NCI-H345 (cell line): ENCODE measurements at places on chromosomes 16 and 17.

GRCh38 chr17:27906623-27907022 is 13.5 kb upstream of the LYRM9 start:
- DNase-seq, result no peak

DNA sequence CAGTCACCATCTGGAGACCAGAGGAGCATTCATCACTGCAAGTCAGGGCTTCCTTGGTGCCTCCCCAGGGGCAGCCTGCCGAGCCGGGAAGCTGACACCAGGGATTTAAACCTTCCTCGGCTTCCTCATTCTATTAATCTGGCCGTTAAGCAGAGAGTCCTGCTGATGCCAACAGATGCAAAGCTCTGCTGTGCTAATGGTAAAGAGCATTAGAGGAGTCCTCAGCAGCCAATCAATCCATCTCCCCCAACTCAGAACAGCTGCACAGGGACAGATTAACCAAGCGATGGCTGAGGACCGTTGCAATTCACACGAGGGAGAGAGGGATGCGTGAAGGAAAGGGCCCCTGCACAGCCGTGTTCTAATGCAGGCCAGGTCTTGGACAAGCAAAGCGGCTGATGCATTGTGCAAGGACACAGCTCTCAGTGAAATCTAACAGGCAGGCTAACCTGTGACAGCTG is 116.6 kb downstream of the XYLT1 start:
- DNase-seq, result no peak

- DNase-seq, result no peak
Measured at GRCh38 chr17:28973425-28973824, 22.1 kb upstream of the PHF12 start.

DNA sequence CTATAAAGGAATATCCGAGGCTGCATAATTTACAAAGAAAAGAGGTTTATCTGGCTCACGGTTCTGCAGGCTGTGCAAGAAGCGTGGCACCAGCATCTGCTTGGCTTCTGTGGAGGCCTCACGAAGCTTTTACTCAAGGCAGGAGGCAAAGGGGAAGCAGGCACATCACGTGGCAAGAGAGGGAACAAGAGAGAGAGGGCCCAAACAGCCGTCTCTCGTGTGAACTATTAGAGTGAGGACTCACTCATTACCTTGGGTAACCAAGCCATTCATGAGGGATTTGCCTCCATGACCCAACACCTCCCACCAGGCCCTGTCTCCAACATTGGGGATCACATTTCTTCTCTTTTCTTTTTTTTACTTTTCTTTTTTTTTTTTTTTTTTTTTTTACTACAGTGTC is 7.5 kb upstream of the ALKBH5 start:
- no peak for DNase-seq

DNA sequence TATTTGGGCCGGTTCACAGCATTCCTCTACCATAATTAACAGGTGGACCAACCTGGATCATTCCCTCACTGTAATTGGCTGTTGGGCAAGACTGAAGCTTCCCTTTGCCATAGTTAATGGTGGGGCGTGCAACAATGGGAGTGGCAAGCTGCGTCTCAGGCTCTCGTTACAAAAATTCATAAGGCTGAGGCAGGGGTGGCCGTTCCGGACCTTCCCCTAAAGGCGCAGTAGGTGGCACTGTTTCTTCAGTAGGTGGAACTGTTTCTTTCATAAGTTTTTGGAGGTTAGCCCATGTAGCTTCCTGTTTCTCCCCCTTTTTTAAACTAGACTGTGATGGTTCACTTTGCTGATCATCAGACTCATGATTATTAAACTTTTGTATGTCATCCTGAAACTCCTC is 17.0 kb upstream of the TMC5 start:
- no peak for DNase-seq

DNA sequence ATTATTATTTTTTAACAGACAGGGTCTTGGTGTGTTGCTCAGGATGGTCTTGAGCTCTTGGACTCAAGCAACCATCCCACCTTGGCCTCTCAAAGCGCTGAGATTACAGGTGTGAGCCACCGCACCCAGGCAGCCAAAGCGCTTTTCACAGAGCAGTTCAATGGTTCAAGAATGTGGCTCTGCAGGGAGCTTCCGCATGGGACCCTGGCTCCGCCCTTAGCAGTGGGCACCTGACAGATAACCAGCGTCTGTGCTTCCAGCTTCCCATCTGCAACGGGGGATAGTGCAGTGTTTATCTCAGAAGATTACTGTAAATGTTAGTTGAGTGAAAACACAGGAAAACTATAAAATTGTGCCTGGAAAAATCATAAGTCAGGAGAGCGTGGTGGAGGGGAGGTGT is 99.4 kb downstream of the KCNJ12 start:
- DNase-seq, result no peak

DNA sequence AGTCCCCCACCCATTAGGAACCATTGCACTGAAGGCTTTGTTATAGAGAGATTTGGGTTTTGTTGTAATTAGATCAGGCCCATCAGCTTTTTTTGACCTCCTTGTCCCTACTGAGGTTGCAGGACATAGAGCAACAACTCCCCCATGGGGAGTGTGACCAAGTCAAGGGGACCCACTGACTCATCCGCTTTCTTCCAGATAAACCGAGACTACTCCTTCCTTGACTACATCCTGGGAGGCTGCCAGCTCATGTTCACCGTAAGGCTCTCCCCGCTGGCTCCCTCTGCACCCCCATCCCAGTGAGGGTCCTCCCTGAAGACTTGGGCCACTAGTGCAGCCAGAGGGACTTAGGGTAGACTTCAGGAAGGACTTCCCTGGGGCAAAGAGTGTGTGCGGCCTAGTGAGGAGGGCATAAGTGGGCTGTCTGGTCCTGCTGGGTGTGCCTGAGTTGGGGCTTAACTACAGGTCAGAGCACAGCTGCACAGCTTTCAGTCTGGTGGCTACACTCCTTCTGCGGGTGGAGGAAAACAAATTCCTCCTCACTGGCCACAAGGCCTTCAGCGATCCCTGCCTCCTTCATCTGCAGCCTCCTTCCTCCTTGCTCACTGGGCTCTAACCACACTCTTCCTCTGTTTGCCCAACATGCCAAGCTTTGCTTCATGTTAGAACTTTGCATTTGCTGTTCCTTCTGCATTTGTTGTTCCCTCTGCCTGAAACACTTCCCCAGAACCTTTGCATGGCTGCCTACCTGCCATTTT is 31.0 kb downstream of the CPNE2 start:
- no peak for DNase-seq

DNA sequence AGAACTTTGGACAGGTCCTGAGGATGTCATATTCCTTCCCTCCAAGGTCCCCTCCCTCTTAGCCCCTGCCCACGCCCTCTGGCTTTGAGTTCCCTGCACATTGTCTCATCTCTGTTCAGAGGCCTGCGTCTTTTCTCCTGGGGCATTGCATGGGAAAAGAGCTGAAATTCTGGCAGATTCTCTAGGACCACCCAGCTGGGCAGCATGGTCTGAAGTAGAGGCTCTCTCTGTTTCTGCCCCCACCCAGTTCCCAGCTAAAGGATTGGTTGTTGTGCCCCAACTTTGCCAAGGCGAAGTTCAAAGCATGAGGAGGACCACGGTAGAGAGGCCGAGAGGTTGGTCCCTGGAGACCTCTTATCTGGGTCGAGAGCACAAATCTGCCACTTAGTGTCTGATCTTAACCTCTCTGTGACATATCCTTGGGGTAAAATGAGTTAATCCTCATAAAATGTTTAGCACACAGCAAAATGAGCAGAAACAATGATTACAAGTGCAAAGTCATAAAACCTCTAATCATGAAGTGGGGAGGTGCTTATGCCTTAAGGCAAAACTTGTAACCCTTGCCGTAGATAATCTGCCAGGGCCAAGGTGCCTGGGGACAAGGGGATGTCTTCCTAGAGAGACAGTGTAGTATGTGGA is 2.4 kb downstream of the ABAT start:
- DNase-seq, result no peak

DNA sequence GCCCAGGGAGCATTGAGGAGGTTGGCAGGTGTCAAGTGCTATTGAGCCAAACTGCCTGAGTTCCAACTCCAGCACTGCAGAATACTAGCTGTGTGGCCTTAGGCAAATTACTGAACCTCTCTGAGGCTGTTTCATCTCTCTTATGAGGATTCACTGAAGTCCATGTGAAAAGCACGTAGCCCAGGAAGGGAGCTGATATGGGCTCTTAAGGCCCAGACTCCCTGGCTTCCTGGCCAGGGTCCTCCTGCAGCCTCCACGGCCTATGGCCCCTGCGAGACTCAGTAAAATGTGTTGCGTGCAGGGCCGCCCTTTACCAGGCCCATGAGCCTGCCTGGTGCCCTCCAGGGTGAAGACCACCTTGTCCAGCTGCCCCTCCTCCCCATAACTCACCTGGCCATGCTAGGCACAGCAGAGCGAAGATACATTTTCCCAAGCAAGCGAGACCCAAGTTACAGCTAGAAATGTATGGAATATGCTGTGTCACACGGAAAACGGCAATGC is 133.7 kb upstream of the TNRC6C start:
- DNase-seq, result no peak

GRCh38 chr17:77579131-77579530 is 379.4 kb upstream of the TNRC6C start:
- DNase-seq, result no peak

- DNase-seq, result peak; percentile 88
Measured at GRCh38 chr17:73719588-73720071, 75.4 kb upstream of the SDK2 start.

DNA sequence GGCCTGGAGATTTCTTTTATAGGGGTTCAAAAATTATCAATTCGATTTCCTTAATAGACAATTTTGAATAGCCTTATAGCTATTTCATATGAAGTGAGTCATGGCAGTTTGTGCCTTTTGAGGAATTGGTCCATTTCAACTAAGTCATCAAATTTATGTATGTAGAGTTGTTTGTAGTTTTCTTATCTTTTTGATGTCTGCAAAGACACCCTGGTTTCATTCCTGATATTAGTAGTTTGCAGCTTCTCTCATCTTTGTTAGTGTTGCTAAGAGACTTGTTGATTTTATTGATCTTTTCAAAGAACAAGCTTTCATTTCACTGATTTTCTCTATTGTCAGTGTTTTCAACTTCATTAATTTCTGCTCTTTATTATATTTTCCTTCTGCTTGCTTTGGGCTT is 44.2 kb downstream of the N4BP1 start:
- no peak for DNase-seq

GRCh38 chr17:58316260-58316960 is 12.2 kb downstream of the TSPOAP1 start:
- no peak for DNase-seq

DNA sequence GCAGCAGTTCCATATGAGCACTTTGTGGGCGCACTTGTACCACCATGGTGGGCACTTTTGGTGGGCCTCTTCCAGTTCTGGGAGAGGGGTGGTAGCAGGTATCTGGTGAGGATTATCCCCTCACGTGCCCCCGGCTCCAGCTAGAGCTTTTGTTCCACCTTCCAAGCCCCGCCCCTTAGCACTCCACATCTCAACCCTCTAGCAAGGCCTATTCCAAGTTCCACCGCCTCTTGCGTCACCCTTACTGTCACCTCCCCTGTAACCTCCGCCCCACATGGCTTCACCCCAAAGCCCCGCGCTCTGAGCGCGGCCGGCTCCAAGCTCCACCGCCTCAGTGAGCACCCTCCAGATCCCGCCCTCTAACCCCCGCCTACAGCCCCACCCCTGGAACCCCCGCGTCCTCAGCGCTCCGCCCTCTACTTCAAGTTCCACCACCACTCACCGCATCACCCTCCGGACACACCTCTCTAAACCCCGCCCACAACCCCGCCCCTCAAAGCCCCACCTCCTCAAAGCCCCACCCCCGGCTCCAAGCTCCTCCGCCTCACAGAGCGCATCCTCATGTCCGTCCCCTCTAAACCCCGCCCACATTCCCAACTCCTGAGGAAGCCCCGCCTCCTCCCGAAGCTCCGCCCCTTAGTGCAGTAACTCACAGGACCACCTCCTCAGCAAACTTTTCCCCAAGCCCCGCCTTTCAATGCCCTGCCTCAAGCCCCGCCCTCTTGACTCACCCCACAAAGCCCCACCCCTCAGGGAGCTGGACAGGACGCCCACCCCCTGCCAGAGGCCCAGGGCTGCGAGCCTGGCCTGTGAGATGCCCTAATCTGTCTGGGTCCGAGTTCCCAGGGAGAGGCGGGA is 11.1 kb downstream of the SCN4A start:
- no peak for DNase-seq

DNA sequence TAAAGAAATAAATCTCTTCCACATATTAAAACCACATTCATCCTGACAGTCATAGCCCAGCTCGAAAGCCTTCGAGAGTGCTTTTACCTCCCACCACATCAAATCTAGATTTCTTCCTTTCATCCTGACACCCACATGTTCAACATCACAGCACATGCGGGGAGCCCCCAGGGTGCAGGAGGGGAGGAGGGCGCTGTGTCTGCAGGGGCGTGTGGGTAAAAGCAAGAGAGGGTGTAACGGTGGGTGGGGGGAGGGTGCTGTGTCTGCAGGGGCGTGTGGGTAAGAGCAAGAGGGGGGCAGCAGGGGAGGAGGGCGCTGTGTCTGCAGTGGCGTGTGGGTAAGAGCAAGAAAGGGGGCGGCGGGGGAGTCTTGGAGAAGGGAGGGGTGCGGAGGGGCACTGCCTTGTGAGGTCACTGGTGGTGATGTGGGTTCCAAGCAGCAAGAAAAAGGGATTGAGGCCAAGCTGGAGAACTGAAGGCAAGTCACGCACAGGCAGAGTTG is 34.7 kb downstream of the ADCY9 start:
- DNase-seq, result no peak

GRCh38 chr17:62679866-62680377 is 52.5 kb downstream of the MRC2 start:
- no peak for DNase-seq

DNA sequence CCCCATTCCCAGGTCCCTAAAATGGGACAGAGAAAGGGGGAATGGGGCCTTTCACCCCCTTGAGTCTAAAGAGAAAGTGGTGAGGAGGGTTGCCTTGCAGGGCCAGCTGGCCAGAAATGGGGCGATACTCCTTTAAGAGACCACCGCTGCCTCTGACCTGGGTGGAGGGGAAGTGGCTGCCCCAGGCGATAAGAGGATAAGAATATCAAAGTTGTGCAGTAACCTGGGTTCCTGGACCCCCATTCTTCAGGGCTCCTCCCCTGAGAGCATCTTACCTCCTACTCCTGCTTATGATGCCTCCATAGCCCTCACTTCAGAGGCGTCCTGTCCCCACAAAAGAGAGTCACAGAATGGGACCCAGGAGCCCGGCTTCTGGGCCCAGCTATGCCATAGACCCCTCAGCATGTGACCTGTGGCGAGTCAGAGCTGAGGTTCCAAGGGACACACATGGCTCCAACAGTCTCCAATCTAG is 5.2 kb upstream of the TSPOAP1 start:
- no peak for DNase-seq

DNA sequence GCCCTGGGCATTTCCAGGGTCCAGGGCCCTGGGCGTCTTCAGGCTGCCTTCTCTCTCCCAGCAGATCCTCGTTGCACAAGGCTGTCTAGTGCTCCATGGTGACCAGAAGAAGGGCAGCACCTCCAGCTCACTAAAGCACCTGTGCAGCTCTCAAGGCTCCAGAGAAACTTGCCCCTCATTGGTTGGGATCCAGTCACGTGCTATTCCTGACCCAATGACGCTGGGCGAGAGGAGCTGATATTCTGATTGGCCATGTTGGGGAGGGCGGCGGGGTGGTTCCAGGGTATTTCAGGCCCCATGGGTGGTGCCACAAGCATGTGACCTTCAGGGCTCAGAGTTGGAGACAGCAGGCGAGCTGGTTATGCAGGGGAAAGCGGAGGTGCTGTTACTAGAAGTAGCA is 309.1 kb downstream of the TOX3 start:
- DNase-seq, result no peak

GRCh38 chr16:1535391-1536291 is 2.2 kb downstream of the TMEM204 start:
- DNase-seq, result no peak

GRCh38 chr16:7614021-7614795 is 281.6 kb downstream of the RBFOX1 start:
- no peak for DNase-seq
